ENCODE measurements at places on chromosomes 3 and 15.

DNA sequence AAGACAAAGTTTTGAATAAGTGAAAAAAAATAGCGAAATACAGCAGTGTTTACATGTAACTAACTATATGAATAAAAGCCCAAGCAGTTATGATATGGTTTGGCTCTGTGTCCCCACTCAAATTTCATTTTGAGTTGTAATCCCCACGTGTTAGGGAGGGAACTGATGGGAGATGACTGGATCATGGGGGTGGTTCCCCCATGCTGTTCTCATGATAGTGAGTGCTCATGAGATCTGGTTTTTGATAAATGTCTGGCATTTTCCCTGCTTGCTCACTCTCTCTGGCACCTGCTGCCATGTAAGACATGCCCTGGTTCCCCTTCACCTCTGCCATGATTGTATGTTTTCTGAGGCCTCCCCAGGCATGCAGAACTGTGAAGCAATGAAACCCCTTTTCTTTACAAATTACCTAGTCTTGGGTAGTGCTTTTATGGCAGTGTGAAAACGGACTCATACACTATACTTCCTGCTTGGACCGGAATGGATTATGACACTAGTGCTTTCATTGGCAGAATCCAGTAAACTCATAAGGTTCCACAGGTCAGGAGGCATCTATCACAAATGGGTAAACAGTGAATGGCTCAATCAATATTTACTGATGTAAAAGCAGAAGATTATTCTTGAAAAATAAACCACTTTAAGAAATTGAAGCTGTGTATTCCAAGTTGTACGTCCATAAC lies 192.1 kb downstream of the CBLB start:
- no peak for DNase-seq

- DNase-seq = no peak
Measured at GRCh38 chr3:158267015-158267414, 157.1 kb downstream of the RSRC1 start.

- no peak for DNase-seq
Measured at GRCh38 chr3:188097791-188098190, 56.2 kb upstream of the LPP start.

- no peak for DNase-seq
Measured at GRCh38 chr3:177448987-177449359, 251.7 kb upstream of the TBL1XR1 start.

Measured in Calu3 (cell line).